Stimulated activated CD4-positive, alpha-beta T cell treated with anti-CD3 and anti-CD28 coated beads, Interleukin-2, amount 100 ng/mL, for 48 hours (primary cell): ENCODE measurements at places on chromosomes 12 and 14.

- no peak for DNase-seq
These were observed 1.9 kb downstream of the MLXIP start for GRCh38 chr12:122080149-122081082.

DNA sequence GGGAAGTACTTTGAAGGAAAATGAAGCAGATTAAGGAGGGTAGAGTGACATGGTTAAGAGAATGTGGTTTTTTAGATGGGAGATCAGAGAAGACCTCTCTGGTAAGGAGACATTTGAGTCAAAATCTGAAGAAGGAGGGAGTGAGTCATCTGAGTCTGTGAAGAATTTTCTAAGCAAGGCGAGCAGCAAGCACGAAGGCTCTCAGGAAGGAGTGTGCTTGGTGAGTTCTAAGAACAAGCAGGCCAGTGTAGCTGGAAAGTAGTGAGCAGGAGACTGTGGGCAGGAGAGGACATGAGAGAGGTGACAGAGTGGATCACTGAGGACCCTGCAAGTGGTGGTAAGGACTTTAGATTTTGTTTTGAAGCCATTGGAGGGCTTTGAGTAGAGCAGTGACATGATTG, 76.3 kb upstream of the FUT8 start:
- peak; percentile 39 for DNase-seq

DNA sequence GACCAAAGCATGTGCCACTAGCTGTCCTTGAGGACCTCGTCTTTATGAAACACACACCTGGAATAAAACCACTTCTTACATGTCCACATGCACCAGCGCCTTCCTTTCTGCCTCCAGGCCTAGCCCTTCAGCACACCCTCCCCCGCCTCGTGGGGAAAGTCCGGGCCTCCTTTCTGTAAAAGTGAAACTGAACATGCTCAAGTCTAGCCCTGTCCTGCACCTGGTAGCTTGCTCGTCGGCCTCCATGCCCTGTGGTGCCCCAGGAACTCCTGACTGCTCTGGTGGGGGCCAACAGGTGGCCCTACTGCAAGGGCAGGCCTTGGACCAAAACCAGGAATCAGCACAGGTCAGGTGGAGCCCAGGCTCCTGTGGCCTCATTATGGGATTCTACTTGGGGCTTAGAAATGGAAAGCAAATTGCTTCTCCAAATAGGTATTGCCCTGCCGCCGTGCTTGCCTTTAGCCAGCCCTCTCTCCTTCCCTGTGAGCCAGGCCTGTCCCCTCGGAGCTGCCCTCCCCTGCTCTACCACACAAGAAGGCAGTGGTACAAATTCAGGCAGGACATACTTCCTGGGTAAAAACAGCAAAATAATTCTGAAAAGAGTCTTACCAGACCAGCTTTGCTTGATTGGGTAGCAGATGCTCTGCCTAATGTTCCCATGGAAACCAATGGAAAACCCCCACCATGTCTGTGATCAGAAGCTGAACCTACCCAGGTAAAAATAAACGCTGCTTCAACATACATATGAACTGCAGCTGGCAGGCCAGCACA, 43.5 kb downstream of the ERH start:
- DNase-seq = peak; percentile 58

DNA sequence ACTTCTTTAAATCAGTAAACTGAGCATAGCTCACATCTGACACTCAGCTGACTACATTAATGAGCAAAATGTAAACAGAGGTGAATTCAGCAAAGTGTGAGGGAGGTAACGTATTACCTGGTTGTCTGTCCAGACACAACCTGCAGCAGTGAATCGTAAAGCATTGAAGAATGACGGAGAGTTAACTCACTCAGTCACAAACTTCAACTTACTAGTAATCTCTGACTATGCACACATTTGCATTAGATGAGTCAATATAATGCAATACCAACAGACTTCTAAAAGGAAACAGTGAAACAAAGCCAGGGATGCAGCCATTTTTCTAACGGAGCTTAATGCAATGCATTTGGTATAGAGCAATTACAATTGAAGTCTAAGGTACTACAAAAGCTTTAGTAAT, 40.0 kb downstream of the STX2 start:
- no peak for DNase-seq

DNA sequence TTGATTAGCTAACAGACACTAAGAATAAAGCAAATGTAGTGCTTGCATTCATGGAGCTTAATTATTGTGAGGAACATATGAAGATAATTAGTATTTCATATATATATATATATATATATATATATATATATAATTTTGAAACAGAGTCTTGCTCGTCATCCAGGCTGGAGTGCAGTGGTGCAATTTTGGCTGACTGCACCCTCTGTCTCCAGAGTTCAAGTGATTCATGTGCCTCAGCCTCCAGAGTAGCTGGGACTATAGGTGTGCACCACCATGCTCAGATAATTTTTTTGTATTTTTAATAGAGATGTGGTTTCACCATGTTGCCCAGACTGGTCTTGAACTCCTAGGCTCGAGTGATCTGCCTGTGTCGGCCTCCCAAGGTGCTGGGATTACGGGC, 1091.6 kb upstream of the TMEM132C start:
- DNase-seq = no peak

DNA sequence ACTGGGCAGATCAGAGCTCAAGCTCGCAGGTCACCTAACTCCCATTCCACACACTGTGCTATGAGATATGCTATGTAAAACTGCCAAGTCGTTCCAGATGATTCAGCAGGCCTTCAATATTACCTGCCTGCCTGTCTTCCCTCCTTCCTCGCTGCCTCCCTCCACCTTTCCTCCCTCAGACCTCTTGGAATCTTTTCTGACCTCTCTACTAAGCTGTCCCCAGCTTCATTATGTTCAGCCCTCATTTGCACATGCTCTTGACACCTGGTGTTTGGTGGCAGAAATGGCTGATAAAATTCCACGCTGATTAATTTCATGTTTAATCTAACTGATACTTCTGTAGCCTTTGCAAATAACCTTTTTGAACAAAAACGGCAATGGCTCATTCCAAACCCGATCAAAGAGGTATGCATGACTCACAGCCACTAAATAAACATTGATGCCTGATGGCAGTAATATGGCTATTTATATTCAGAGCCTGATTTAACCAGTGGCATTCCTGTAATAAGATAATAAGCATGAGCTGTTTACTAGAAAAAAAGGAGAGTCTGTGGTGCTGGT, 130.8 kb upstream of the EGLN3 start:
- DNase-seq = no peak

DNA sequence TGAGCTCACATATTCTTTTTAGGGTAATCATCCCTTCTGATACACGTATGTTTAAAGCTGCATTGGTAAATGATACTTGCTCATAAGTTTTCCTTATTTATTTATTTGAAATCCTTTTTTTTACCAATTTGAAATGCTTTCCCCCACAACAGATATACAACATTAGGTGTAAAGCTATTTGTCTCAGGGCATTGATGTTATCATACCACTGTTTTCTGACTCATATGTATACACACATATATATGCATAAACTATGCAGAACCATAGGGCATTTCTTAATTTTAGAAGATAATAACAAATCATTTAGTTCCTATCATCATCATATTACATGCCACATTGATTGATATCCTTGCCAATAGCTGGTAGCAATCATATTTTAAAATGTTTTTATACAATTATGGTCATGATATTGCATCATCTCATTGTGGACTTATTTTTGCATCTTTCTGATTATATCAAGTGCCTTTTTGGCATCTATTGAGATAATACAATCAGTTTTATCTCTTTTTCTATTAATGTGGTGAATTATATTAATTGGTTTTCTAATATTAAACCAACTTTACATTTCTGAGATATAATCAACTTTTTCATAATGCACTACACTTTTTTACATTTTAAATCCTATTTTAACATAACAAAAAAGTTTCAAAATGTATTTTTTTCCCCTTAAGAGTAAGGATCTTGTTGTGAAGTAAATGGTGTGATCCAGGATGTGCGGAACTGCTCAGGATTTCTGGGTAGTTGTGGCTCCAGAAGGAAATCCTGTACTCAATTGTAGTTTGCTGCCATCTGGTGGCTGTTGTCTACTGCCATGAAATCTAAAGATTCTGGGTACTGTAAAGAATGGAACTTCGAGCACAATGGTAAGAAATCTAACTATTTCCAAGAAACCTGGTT, 16.7 kb downstream of the OR9K2 start:
- DNase-seq = peak; percentile 33

GRCh38 chr12:50979369-50980052, 27.2 kb downstream of the HIGD1C start:
- DNase-seq = no peak

DNA sequence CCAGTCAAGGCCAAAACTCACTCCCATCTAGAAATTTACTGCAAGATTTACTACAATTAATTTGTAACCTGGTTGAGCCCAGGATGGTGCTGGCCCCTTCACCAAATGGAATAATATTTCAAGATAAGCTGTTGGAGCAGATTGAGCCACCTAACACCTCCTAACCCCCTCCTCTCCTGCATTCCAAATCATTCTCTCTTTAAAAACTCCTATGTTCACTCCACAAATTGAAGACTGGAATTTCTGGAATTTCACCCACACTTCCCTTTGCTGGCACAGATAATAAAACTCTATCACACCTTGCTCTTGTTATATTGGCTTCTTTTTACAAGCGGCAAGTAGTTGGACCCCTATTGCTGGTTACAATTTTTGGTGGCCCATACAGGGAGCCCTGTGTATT, 41.7 kb downstream of the MIS18BP1 start:
- DNase-seq = no peak

- DNase-seq = no peak
These were observed 16.3 kb downstream of the SERPINA1 start for GRCh38 chr14:94372021-94372605.

DNA sequence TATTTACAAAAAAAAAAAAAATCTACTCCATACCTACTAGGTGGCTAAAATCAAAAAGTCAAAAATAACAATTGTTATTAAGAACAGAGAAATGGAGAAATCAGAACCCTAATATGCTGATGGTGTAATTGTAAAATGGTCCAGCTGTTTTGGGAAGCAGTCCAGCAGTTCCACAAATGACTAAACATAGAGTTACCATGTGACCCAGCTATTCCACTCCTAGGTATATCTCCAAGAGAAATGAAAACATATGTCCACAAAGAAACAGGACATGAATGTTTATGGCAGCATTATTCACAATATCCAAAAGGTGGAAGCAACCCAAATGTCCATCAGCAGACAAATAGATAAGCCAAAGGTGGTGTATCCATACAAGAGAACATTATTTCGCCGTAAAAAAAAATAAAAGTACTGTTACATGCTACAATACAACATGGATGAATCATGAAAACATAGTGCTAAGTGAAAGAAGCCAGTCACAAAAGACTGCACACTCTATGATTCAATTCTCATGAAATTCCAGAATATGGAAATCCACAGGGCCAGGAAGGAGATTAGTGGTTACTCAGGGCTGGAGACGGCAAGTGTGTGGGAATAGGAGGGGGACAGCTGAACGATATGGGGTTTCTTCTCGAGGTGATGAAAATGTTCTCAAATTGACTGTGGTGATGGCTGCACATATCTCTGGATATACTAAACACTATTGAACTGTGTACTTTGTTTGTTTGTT, 9.1 kb upstream of the DPF3 start:
- no peak for DNase-seq

GRCh38 chr12:118841588-118841987, 139.8 kb upstream of the SRRM4 start:
- DNase-seq = no peak

- no peak for DNase-seq
These were observed 156.6 kb upstream of the CAND1 start for GRCh38 chr12:67112586-67112985.

GRCh38 chr14:69753860-69754259, 13.1 kb upstream of the SRSF5 start:
- no peak for DNase-seq

DNA sequence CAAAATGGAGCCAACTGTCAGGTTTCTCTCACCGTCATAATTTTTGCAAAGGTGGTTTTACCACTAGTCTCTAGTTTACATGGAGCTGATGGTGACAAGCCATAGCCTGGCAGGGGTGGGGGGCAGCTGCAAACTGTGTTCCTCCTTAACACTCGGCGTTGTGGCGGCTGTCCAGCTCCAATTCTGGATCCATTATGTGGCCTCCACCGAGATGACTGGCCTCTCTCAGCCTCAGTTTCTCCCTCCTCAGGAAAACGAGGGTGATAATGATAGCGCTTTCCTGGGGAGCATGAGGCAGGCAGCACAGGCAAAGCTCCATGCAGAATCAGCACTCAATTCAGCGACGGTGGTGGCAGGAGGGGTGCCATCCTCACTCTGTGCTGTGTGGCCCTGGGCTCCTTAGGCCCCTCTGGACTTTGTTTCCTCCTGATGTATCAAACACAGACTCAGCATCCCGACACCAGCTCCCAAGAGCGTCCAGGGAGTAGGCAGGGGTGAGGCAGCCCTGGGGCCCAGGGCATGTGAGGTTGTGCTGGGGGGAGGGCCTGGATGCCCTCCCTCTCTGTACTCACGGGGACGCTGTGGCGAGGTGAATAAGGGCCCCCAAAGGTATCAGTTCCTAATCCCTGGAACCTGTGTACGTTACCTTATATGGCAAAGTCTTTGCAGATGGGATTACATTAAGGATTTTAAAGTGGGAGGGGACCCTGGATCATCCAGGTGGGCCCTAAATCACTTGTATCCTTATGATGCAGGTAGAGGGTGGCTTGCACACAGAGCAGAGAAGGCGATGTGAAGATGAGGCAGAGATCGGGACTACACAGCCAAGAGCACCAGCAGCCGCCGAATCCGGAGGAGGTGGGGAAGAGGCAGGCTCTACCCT, 46.8 kb upstream of the EIF5 start:
- no peak for DNase-seq

GRCh38 chr12:53601296-53601847, 24.8 kb downstream of the ATF7 start:
- DNase-seq = no peak

DNA sequence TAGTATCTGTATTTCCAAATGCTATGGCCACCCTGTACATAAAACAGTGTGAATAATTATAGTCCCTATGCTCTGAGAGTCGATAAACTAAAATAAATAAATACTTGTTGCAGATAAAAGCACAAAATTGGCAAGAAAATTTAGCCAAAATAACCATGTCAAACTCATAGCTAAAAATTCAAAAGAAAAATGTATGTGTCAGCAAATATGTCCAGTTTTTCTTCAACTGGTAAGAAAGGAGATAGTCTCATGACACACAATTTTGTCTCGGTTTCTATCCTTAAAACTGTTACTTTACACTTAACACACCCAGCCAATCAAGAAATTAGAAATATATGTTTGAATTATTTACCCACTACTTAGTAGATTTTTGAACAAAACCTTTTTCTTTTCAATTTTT, 145.6 kb upstream of the FSCB start:
- no peak for DNase-seq

GRCh38 chr12:14545144-14546124, 22.2 kb downstream of the PLBD1 start:
- no peak for DNase-seq

- DNase-seq = no peak
These were observed 10.9 kb downstream of the RAP1B start for GRCh38 chr12:68621472-68622081.

DNA sequence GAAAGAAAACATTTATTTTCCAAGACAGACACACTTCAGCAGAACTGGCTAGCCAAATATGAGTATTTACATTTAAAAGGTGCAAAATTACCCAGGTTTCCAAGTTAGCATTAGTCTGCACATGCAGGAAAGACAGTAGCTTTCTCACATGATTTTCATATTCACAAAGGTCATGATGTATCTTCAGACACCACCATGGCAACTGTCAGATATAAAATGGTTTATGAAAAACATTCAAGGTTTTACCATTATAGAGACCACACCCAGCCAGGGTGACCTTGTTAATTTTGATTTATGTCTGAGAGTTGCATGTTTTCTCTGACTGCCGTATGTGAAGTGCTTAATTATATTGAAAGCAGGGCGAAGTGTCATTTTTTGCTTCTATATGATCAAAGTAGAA, 91.2 kb downstream of the GXYLT1 start:
- no peak for DNase-seq

GRCh38 chr12:130791629-130792028, 47.4 kb downstream of the STX2 start:
- DNase-seq = no peak
